ENCODE measurements at places on chromosomes 6 and 20.

DNA sequence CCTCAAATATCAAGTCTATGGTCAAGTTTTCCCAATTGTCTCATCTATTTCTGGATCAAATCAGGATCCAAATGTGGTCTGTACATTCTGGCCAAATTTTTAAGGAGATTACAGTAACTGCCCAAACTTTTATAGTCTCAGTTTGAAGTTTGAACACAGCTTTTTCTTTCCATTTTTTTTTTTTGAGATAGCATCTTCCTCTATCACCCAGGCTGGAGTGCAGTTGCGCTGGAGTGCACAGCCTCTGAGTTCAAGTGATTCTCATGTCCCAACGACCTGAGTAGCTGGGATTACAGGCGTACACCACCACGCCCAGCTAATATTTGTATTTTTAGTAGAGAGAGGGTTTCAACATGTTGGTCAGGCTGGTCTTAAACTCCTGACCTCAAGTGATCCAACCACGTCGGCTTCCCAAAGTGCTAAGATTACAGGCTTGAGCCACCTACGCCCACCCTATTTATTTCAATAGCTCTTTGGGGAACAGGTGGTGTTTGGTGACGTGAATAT is 84.9 kb upstream of the CARMIL1 start:
- DNase-seq = no peak

DNA sequence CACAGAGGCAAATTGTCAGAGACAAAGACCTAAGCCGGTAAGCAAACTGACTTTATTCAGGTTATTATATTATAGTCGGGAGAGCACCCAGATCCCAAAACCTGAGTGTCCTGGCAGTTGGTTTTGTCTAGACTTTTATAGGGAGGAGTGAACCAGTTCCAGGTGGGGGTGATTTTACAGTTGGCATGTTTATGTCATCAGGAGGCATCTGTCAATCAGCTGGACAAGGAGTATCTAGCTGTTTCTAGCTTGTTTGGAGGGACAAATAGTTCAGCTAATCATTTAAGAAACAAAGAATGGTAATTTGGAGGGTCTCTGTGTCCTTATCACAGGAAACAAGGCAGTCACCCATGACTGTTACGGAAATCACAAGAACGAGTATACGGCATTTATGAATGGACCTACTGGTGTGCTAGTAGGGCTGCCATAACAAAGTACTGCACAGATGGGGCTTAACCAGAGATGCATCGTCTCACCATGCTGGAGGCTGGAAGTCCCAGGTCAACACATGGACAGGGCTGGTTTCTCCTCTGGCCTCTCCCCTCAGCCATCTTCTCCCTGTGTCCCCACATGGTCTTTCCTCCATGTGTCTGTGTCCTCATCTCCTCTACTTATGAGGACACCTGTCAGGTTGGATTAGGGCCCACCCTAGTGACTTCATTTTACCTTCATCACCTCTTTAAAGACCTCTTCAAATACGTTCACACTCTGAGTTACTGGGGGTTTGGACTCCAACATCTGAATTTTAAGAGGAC is 122.7 kb downstream of the LY86 start:
- no peak for DNase-seq

DNA sequence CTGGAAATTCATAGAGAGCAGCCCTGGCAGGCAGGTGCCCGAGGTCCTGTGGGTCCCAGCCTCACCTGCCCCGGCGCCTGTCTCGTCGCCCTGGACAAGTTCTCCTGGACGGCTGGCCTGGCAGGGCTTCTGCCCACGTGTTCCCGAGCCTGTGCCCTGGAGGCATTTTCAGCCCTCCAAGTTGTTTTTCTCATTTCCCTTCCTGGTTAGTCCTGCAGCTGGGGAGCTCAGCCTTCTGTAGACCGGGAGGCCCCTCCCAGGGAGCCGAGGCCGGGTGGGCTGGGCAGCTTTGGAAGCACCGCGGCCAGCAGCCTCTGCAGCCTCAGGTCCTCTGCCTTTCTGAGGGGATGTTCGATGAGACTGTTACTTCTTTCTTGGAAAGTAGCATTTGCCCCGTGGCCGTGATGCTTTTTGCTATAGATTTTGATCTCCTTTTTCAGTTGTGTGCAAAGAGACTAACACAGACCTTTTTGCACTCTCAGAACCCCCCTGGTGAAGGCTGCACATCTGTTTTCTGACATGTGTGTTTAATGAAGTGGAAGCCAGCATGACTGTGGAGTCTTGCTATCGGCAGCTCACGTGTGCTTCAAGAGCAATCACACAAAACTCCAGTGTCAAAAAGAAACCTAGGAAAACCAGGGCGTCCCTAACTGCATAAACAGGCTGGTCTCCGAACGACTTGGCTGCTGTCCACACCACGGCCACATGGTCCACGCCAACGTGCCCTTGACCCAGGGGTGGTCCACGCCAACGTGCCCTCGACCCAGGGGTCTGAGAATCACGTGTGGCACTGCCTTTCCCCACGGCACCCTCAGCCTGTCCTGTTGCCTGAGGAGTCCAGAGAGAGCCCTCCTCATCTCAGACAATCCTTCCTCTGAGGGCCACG is 207.5 kb downstream of the SMOC2 start:
- DNase-seq = no peak

DNA sequence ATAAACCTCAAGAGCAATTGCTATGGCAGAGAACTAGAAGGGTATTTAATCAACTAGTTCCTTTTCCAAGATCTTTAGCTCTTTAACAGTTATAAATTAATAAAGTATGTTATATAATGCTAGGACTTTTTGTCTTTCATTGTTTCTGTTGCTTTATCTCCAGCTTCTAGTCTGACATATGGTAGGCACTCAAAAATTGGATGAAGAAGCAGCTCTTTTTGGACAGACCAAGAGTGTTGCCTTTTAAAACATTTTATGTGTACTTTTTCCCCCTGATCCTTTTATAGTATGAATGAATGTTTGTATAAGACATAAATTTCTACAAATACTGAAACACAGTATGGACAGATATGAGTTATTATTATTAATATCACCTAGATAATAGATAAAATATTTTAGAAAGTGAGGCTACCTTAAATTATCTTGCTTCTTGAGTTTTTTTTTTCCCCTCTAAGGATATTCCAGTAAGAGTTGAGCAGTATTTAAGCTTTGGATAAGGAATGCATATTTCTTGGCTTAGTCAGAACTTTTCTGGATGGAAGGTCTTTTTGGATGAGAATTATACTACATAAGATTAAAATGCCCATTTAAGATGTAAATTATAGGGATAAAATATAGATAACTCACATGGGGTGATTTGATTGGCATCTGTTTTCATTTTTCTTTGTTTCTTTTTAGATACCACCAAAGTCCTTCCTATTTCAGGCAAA is 16.6 kb downstream of the LAMA2 start:
- no peak for DNase-seq

GRCh38 chr6:159098636-159099106 is 53.9 kb upstream of the TAGAP start:
- no peak for DNase-seq

GRCh38 chr20:44336086-44336485 is 757 bp upstream of the R3HDML start:
- no peak for DNase-seq

DNA sequence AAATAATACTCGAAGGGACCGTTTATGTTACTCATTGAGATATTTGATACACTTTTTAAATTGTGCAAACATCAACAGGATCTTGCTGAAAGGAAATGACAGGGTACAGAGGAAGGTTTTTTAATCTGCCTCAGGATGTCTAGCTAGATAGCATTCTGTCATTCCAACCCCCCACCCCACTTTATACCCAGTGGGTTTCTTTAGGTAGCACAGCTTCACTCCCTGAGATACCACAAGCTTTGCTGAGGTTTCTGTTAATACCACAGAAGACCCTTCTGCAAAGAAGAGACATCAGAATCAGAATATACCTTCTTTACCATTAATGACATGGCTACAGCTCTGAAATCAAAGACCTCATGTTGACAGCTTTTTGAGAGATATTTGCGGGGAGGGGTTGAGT is 1.3 kb downstream of the PHACTR2 start:
- DNase-seq = no peak

GRCh38 chr6:159640322-159640721 is 52.7 kb downstream of the SOD2 start:
- DNase-seq = no peak

DNA sequence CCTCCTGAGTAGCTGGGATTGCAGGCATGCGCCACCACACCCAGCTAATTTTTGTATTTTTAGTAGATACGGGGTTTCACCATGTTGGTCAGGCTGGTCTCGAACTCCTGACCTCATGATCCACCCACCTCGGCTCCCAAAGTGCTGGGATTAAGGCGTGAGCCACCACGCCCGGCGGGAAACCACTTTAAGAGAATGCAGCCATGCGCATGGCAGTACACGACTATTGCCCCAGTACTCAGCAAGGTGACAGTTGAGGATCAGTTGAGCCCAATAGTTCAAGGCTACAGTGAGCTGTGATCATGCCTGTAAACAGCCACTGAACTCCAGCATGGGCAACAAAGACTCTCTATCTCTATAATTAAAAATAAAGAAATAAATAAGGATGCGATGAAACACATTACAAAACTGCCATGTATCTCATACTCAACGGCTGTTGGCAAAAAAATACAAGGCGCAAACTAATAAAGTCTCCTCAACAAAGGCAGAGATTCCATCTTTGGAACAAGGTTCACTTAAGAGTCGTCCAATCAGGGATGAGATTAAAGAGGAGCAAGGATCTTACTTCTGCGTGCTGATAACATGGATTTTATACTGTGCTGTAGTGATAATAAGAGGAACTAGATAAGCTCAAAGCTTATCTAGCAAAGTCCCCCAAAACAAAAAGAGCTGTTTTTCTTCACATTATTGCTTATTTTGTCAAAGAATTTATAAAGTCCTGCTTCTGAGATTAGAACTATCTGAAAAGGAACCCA is 51.1 kb downstream of the STAU1 start:
- no peak for DNase-seq

DNA sequence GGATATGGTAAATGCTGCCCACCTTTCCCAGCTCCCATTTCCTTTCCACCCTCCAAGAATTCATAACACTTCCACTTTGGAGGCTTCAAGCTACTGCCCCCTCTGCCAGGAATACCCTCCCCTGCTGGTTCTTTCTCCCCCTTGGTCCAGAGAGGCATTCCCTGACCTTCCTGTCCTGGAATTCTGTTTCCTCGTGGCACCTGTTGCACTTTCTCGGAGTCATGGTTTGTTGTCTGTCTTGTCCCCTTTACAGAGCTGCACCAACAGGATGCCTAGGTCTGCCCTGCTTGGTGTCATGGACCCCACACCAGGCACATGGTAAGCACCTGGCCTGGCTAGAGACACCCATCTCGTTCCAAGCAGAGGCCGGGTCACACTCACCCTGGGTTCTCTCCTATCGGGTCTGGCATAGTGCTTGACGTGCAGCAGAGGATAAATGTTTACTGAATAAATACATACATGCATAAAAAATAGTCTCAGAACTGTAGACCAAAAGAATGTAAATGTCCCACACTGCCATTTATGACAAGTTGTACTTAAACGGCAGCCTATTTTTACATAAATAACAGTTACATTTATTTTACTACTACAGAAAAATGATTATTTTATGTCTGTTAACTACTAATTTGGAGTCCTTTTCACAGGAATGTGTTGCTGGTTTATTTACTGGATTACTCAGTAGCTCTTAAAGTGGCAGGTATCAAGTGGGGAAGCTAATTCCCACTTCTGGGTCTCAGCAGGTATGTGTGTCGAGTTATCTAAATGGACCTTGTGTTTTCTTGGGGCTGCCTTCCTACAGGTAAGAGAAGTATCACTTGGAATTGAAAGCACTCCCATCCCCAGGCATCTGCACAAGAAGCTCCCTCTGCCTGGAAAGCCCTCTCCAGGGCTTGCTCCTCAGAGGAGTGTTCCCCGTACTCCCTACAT is 69.3 kb downstream of the KIF13A start:
- DNase-seq = no peak

GRCh38 chr6:39543950-39544349 is 181.3 kb downstream of the KIF6 start:
- no peak for DNase-seq

DNA sequence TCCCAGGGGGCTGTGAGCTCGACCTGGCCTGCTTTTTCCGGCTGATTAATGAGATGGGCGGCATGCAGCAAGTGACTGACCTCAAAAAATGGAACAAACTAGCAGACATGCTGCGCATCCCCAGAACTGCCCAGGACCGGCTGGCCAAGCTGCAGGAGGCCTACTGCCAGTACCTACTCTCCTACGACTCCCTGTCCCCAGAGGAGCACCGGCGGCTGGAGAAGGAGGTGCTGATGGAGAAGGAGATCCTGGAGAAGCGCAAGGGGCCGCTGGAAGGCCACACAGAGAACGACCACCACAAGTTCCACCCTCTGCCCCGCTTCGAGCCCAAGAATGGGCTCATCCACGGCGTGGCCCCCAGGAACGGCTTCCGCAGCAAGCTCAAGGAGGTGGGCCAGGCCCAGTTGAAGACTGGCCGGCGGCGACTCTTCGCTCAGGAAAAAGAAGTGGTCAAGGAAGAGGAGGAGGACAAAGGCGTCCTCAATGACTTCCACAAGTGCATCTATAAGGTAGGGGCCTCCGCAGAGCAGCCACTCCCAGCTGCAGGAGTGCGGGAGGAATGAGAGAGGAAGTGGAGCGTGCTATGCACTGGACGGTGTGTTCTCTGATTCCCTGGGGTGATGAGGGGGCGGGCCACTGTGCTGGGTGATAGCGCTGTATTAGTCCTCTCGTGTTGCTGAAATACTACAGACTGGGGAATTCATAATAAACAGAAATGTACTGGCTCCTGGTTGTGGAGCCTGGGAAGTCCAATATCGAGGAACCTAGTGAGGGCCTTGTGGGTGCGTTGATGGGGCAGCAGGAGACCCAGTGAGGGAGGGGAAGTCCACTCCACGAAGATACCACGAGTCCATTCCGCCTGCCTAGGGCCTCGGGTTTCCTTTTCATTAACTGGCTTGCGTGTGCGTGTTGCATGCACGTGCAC is 161.7 kb downstream of the DTNBP1 start:
- DNase-seq = no peak

GRCh38 chr20:62486484-62486883 is 10.7 kb upstream of the GATA5 start:
- no peak for DNase-seq

DNA sequence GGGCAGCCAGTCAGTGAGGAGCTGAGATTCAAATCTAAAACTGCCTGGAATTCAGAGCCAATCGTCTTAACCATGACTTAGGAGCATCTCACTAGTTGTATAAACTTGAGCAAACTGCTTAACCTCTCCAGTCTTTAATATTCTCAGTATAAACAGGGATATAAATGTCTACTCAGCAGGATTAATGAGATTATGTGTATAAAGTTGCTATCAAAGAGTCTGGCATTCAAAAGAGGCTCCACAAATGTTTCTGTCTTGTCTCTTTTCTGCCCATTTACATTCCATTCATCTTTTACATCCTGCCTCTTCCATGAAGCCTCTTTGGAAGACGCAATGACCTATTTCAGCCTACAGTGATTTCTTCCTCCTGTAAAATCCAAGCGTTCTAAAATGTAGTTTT is 66.9 kb downstream of the BLOC1S5 start:
- DNase-seq = no peak

GRCh38 chr20:4689220-4689619 is 32.5 kb upstream of the PRND start:
- no peak for DNase-seq

- no peak for DNase-seq
These were observed 185.6 kb downstream of the KIF16B start for GRCh38 chr20:16387666-16388065.

- peak; percentile 30 for DNase-seq
These were observed 23.2 kb downstream of the RBCK1 start for GRCh38 chr20:431012-431904.

GRCh38 chr6:167779129-167779992 is 47.4 kb upstream of the AFDN start:
- DNase-seq = no peak

GRCh38 chr6:122122202-122122601 is 277.2 kb upstream of the HSF2 start:
- DNase-seq = no peak

All from iPS DF 19.7 (cell line).